Activated gamma-delta T cell treated with anti-CD3 and anti-CD28 coated beads, Interleukin-2, amount 50 U/mL, for 16 hours (primary cell): ENCODE measurements at places on chromosomes 3 and 15.

DNA sequence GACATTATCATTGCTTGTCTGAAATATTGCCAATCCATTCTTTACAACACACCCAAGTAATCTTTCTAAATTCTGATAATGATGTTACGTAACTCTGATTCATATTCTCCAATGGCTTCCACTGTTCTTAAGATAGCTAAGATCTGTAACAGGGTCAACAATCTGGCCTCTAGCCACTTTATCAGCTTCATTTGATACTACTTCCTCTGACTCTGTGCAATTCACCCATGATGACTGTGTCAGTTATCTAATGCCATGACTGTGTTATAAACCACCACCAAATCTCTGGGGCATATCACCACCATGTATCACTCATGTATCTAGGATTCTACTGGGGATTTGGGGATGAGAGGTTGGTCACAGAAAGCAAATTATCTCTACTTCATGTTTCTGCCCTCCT is 44.0 kb downstream of the CD200 start:
- no peak for DNase-seq

GRCh38 chr3:74469151-74469550 is 145.3 kb downstream of the CNTN3 start:
- DNase-seq: no peak

DNA sequence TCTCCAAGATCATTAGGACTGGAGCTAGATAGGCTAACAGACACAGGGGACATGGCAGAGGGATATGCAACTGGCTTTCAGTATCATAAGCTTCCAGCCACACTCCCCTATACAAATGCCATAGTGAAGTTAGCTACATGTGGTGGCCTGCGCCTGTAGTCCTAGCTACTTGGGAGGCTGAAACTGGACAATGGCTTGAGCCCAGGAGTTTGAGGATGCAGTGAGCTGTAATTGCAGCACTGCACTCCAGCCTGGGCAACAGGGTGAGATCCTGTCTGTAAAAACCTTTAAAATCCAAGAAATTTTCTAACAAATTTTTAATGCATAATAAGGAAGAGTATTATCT is 37.3 kb downstream of the DLG1 start:
- DNase-seq: no peak

- DNase-seq: no peak
Measured at GRCh38 chr3:112041321-112041720, 6.8 kb downstream of the TMPRSS7 start.

DNA sequence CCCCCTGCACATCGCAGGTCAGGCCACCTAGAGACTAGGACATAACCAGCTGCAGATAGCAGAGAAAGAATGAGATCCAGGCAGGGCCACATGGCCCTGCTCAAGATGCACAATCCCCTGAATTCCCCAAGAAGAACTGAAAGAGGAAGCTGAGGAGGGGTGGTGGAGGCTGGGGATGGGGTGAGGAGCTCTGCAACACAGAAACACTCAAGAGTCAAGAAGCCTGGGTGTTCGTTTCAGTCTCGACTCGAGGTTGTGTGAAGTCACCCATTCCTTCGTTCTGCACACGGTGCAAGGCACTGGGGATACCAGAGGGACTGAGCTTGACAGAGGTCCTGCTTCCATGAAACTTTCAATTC is 62.0 kb downstream of the TLE3 start:
- DNase-seq: no peak

GRCh38 chr3:192953926-192954325 is 36.3 kb upstream of the MB21D2 start:
- DNase-seq: no peak

- DNase-seq: no peak
Measured at GRCh38 chr15:81323559-81323943, 390 bp downstream of the STARD5 start.

DNA sequence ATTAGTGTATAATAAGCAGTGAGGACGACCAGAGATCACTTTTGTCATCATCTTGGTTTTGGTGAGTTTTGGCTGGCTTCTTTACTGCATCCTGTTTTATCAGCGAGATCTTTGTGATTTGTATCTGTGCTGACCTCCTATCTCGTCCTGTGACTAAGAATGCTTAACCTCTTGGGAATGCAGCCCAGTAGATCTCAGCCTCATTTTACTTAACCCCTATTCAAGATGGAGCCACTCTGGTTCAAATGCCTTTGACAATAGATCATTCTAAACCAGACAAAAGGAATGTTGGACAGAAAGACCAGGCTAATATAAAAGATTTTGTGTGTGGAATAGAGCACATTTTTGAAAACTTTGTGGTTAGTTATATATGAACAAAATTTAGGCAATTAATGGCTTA is 618.5 kb upstream of the BCHE start:
- no peak for DNase-seq
